Left lobe of liver (tissue), 2 donors: ENCODE measurements at places on chromosomes 3 and 15.

DNA sequence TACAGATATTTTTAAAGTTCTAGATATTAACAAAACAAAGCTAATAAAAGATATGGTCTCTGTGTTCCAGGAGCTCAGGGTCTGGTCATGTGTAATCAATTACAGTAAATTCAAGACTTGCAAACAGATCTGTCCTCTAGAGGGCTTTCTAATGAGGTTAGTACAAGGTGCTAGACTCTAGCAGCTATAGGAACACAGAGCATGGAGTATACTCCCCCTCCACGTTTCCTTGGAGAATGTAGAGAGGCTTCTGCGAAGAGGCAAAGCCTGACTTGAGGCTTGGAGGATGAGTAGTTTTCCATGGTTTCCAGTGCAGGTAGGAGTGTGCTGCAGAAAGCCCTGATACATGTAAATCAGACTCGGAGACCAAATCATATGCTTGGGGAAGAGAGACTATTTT is 32.7 kb upstream of the DLG1 start:
- no peak for DNase-seq

GRCh38 chr3:66971245-66971644 is 26.9 kb upstream of the KBTBD8 start:
- DNase-seq: no peak

- no peak for DNase-seq
Observed at GRCh38 chr3:134621854-134622253, 29.0 kb downstream of the KY start.

- DNase-seq: no peak
Observed at GRCh38 chr15:52551762-52552161, 17.1 kb downstream of the ARPP19 start.

- peak; percentile 65 for DNase-seq
Observed at GRCh38 chr3:175149675-175150074, 290.5 kb downstream of the NAALADL2 start.

DNA sequence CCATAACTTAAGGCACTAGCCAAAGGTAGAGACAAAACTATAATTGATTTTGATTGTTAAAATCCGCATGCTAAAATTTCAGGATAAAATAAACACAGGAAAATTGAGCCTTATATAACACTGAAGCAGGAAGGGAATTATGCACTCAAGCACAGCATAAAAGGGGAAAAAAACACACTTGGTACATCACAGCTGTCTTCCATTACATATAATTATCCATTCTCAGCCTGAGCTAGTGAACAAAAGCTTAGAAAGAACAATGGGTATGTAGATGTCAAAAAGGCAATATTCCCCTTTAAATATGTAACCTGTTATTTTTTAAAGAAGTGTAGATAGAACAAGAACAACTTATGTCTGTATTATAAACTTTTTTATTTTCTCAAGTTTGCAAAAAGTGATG is 899.2 kb downstream of the ROBO1 start:
- no peak for DNase-seq

GRCh38 chr3:126512916-126513650 is 4.5 kb downstream of the UROC1 start:
- peak; percentile 81 for DNase-seq

DNA sequence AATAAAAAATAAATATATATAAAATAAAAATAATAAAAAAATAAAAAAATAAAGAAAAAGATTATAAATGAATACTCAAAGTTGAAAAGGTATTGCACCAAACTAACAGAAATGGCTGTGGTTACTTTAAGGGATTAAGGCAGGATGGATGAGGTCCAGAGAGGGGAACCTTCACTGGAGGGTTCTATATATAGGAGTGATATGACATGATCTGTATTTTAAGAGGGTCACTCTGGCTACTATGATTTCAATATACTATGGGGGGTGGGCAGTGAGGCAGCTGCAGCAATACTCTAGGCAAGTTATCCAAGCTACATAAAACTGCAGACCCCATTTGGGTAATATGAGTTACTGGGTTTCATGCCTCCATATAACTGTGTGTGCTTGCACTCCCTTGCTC is 24.6 kb downstream of the ACAD11 start:
- no peak for DNase-seq

DNA sequence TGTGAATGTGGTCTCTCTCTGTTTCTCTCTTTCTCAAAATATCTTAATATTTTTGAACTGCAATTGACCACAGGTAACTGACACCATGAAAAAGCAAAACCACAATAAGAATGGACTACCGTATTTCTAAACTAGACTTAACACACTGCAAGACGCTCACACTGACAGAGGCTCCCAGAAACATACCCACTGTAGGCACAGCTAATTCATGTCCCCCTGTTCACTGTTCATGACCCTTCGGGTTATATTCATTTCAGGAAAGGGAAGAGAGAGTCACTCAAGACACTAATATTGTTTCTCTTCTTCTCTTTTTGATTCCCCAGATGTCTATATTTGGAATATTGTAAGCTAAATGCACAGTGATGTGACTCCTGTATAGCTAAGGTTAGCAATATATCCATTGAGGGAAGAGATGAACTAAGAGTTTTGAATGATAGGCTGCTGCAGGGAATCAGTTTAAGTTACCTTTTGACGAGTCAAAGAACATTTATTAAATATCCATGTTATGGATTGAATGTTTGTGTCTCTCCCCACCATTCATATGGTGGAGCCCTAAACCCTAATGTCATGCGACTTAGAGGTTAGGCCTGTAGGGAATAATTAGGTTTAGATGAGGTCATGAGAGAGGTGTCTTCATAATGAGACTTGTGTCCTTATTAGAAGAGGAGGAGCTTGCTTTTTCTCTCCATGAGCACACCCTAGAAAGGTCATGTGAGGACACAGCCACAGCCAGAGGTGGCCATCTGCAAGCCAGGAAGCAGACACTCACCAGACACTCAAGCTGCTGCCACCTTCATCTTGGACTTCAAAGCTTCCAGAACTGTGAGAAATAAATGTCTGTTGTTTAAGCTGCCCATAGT is 216.6 kb upstream of the GRM7 start:
- DNase-seq: no peak

DNA sequence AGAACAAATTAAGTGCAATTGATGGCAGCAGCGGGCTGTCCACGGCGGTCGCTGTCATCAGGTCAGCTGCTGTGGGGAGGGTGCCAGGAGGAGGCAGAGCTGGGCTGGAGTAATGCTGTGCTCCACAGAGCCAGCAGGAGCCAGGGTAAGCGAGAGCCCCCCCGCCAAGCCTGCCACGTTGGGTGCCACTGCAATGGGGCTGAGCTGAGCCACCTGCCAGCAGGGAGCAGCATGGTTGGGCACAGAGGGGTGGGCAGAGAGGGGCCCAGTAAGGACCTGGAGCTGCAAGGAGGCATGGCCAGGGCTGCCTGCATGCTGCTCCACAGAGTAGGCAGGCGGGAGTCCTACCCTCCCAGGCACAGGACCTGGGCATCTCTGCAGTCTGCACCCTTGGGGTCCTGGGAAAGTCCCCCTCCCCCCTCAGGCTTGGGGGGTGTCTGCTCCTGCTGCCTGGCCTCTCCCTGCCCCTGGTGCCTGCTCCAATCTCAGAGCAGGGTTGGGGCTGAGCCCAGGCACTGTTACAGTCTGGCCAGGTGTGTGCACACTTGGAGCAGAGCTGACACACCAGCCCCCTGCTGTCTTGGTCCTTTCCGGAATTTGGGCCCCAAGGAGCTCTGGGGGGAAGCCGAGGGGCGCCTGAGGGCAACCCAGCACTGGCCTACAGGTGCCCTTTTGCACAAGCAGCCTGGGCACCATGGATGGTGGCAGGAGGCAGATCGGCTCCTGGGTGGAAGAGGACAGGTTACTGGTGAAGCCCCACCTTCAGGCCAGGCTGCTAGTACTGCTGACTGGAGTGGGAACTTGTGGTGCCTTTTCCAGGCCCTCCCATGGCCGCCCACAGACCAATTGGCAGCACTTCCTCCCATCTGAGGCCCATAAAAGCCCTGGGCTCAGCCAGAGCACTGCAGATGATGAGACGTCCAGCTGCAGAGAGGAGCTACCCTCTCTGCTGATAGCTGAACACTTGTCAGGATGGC is 8.5 kb upstream of the PIAS1 start:
- DNase-seq: no peak

GRCh38 chr15:67833710-67834511 is 5.9 kb downstream of the RNU6-1 start:
- no peak for DNase-seq

DNA sequence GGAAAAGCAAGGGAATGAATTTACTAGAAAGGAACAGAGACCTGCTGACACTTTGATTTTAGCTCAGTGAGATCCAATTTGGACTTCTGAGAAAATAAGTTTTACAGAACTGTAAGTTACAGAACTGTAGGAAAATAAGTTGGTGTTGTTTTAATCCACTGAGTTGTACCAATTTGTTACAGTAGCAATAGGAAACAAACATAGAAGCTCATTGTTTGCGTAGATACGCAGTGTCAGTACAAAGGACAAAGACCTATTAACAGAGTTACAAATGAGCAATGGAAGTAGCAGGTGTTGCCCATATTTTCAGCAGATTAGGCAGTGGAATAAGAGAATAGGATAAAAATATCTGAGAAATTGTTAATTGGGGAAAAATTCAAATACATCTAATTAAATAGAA is 385.8 kb upstream of the CNTN6 start:
- DNase-seq: no peak

DNA sequence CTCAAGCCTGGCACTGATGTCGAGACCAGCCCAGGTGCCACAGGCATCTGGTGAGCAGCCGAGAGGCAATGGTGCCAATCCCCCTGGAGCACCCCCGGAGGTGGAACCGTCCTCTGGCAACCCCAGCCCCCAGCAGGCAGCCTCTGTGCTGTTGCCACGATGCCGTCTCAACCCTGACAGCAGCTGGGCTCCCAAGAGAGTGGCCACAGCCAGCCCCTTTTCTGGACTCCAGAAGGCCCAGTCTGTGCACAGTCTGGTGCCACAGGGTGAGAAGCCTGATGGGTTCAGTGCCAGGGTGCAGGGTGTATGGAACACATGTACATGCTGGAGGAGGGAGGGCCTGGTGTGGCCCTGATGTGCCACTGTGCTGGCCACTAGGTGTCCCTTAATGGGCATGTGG is 4.9 kb upstream of the JMJD7 start:
- DNase-seq: no peak

DNA sequence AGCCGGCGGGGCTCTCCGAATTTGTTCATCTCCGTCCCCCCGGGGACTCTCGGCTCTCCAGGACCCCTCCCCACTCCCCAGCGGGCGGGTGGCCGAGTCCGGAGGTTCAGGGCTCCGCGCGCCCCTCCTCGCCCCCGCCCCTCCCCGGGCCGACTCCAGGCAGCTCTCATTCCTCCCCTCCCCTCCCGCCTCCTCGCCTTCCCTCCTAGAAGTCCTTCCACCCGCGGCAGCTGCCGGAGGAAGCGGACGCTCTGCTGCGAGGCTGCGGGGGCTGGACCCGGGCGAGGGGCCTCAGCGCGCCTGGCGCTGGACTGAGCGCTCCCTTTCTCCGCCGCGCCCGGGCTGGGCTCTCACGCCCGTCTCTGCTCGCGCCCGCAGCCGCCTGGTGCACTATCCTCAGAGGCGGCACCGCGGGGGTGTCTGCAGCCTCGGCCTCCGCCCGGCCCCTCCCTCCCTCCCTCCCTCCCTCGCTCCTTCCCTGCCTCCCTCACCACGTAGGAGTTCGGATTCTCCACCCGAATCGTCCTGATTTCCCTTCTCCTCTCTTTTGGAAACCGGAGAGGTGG is at the start of gene ROBO2:
TSS of gene ROBO2 (plus strand) at position 494 of the 566 bp plus-strand sequence. CDS start 687 bp downstream, outside the sequence.
- DNase-seq: no peak

DNA sequence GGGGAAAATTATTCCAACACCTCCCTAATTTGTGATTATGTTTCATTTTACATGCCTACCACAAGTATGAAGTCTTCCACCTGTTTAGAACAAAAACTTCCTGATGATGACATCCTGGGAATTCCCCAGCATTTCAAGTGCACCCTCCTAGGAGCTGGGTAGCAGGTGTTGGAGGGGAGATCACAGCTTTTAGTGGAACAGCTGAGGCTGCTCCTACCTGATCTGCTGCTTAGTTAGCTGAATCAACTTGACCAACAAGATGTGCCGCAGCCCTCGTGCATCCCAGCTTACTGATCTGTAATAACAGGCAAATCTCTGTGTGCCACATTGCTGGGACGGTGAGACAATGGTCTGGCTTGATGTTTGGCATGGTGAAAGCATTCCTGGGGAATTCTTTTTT is 29.7 kb downstream of the TRAK1 start:
- no peak for DNase-seq

- no peak for DNase-seq
Observed at GRCh38 chr3:123768480-123769355, 115.4 kb downstream of the MYLK start.

GRCh38 chr3:61772456-61772855 is 211.1 kb downstream of the PTPRG start:
- DNase-seq: no peak

DNA sequence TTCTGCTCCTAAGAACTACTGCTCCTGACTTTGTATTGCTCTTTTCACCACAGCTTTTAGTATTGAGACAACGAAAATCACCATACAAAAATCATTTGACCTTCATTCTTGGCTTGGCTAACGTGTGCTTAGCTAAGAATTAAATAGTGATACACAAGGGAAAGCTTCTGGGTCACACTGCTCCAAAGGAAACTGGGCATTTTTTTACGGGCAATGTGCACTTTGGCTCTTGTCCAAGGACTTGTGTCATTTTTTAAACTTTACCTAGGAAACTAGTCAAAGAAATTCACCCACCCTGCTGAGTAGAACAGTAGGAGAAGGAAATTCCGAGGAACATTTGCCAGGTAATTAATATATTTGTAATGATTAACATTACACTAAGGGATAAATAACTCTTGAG is 19.8 kb downstream of the WDR72 start:
- DNase-seq: peak; percentile 62

GRCh38 chr3:186411994-186412393 is 50.0 kb upstream of the DGKG start:
- DNase-seq: no peak

- no peak for DNase-seq
Observed at GRCh38 chr15:88035381-88035780, 221.2 kb downstream of the NTRK3 start.

- DNase-seq: no peak
Observed at GRCh38 chr3:143571548-143571947, 276.7 kb downstream of the SLC9A9 start.

DNA sequence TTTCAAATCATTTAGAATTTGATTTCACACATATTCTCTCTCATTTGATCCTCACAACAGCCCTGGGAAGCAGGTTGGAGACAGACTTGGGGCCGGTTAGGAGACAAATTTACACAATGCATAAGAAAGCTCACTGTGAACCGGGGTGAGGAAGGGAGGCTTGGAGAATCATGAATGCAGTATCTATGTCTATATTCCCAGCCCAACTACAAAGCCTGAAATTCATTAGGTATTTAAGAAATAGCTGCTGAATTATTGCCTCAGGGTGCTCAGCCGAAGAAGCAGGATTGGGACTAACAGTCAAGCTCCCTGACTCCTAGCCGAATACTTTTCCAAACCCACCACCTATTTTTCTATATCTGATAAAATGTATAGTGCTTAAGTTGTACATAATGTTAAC is 8.4 kb upstream of the GOLGA6C start:
- no peak for DNase-seq
